Stimulated activated CD4-positive, alpha-beta T cell treated with anti-CD3 and anti-CD28 coated beads, Interleukin-15, amount 100 ng/mL, for 1 hour (primary cell): ENCODE measurements at places on chromosomes 6 and 20.

DNA sequence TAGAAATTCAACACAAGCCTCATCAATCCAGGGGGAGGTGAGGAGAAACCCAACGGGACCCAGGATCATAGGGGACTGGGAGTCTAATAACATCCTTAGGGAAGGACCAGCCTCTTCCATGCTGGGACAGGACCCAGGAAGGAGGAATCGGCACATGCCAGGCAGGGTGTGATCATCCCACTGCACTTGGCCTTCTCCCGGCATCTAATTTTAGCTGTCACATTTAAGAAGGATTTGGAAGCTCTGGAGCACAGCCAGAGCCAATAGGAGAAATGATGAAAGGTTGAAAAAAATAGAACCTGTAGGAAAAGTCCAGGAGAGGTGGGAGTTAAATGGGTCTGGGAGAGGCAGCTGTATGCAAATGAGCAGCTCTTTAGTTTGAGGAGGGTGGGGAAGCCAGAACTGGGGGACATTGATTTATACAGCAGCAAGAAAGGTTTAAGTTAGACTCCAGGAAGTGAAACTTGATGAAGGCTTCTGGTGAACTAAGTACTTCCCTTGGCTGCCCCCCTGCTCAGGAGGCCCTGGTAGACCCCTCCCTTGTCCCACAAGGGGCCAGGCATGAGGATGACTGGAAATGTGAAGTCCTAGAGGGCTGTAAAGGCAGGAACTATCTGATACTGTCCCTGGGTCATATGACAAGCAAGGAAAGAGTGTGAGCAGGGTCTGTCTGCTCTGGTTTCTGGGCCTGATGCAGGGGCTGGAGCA, 260.3 kb downstream of the LRFN2 start:
- no peak for DNase-seq

DNA sequence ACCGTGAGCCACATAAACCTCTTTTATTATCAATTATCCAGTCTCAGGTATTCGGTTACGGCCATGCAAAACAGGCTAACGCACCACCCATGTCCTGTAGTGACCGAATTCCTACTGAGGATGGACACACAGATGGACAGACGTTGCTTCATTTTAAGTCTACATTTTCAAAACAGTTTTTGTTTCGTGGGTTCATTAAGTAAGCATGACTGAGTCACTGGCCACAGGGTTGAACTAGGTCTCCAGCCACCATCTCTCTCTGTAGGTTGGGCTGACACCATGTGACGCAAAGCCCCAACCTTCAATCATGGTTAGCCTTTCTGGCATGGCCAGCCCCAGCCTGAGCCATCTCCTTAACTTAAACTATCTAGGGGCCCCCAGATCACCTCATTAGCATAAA, 110.0 kb upstream of the SLC22A23 start:
- DNase-seq, result no peak

DNA sequence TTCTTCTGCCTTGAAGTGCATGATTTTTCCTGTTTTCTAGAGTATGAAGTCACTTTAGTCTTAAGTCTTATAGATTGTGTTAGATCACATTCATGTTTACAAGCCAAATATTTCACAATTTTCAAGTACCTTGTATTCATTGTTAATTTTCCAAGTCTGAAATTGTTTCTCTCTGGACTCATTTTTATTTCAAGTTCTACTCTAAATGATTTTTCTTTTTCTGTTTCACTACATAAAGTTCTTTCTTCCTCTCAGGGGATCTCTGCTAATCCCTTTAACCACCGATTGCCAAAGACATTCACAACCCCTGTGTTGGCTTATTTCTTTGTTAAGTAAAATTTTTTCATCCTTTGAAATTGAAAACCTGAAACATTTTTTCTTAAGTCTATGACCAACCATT, 805.7 kb downstream of the KIF16B start:
- no peak for DNase-seq

GRCh38 chr6:45813943-45814342, 201.7 kb downstream of the CLIC5 start:
- DNase-seq, result no peak

DNA sequence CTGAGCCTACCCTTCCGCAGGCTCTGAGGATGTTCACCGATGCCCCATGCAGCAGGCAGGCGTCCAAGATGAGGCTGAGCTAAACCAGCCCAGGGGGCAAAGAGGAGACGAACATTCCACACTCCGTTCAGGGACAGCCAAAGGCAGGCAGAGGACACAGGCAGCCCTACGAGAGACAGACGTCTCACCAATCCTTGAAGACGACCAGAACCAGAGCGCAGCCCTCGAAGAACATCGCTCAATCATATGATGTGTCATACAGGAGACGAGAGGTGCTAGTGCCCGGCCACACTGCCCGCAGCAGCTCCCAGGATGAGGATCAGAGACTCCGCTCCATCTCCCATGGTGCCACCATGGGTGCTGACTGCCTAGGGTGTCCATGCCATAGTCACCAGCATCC, 35.6 kb upstream of the TMEM181 start:
- no peak for DNase-seq

DNA sequence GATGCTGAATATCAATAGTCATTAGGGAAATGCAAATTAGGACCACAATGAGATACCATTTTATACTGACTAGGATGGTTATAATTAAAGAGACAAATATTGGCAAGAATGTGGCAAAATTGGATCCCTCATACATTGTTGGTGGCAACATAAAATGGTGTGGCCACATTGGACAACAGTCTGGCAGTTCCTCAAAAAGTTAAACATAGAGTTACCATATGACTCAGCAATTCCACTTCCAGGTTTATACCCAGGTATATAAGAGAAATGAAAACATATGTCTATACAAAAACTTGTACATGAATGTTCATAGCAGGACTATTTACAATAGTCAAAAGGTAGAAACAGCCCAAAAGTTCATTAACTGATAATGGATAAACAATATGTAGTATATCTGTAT, 2.0 kb upstream of the CRIP3 start:
- DNase-seq, result no peak

DNA sequence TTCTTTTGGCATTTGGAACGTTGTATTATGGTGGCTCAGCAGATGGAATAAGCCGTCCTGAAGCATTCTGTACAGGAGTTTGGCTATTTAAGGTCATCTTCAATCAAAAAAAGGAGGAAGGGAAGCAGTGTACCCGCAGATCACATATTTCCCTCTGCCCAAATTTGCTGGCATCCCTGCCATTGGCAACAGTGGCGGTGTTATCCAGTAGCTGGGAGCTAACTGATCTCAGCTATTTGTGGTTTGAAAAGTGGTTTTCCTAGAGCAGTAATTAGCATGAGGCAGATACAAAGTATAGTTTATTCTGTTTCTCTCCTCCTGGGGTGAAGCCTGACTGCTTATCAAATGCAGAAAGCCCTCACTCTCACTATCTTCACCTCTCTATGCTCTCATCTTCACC, 576.8 kb downstream of the QKI start:
- no peak for DNase-seq

DNA sequence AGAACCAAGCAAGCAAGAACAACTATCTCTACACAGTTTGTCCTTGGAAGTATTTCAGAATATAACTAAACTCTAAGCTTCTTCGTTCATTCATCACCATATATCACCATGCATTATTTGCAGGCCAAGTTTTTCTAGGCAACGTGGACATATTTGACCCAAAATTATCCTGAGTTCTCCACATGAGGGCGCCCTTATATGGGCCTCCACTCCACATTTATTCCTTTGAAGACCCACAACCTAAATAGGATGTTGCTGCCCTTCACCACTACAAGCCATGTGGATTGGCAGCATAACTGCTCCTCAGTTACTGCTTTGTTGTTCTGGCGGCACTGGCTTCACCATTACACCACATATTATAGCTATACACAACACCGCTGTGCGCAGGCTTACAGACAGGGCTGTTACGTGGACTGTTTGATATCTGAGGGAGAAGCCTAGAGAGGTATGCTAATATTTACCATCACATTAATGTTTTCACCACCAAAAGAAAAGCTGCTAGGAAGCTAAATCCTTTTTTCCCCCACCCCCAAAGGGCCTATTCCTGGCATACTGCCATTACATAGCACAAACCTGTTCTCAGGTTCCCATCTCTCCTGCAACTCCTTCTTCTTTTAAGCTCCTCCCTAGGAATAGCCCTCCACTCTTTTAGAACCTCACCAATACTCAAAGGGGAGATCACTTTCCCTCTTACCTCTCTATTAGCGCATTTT, 411.7 kb downstream of the C6orf118 start:
- DNase-seq, result no peak

GRCh38 chr6:47083586-47084047, 41.5 kb upstream of the ADGRF1 start:
- no peak for DNase-seq

DNA sequence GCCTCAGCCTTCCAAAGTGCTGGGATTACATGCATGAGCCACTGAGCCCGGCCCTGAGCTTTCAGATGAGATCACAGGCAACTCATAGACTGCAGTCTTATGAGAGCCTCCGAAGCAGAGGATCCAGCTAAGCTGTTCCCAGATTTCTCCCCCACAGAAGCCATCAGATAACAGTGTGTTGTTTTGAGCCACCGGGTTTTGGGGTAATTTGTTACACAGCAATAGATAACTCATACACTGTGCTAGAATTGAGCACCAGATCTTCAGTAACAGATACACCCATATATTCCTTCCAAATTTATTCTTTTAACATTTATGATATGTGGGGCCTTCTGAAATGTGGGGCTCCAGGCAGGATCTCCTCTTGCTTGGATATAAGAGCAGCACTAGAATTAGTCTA, 19.0 kb upstream of the ZBTB22 start:
- no peak for DNase-seq

DNA sequence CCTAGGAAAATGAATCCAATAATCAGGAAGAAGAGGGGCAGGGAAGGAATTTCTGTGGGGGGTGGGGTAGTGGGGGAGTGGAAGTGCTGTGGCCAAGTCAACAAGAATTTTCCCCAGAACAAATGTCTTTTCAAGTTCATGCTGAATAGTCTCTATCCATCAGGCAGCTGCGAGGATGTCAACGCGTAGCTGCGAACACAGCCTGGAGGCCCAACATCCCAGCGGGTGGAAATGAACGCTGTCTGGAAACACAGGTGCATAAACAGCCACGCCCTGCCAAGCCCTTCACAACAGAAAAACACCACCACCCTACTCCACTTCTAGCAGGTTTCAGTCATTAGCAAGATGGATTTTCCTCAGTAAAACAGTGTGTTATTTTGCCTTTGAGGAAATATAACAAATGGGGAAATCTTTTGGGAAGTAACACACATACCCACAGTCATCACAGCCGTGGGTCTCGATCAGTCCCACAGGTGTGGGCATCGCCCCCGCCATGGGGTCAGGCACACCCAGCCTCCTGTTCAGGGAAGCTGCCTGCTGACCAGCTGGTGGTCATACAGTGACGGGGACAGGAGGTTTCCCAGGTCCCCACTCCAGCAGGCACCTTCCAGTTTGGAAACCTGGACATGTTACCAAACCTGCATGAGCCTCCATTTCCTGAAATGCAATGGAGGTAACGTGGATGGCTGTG, 112.1 kb upstream of the THBS2 start:
- DNase-seq, result no peak

GRCh38 chr6:104959026-104959858, 2.3 kb downstream of the LIN28B start:
- DNase-seq, result no peak

GRCh38 chr6:4751823-4752464, 24.3 kb upstream of the CDYL start:
- DNase-seq, result no peak

GRCh38 chr20:62119591-62120364, 2.5 kb upstream of the LSM14B start:
- DNase-seq, result no peak

- DNase-seq, result no peak
Measured at GRCh38 chr6:11919771-11920440, 92.2 kb upstream of the HIVEP1 start.

DNA sequence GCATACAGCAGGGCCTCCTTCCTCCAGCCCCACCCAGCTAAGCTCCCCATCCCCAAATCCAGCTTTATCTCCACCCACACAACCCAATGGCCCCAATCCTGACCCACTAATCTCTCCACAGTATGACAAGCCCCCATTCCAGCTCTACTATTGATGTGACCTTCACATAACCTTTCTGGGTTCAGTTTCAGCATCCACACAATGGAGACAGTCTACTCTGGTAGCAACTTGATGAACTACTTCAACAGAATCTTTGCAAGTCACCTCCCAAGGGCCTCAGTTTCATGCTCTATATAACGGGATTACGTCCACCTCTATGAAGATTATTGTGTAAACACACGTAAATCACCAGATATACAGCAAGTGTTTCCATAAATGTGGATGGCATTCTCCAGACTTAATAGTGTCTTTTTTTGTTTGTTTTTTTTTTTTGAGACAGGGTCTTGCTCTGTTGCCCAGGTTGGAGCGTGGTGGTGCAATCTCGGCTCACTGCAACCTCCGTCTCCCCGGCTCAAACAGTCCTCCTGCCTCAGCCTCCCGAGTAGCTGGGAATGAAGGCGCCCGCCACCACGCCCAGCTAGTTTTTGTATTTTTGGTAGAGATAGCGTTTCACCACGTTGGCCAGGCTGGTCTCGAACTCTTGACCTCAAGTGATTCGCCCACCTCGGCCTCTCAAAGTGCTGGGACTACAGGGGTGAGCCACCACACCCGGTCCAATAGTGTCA, 1.4 kb downstream of the AHCY start:
- DNase-seq, result no peak

DNA sequence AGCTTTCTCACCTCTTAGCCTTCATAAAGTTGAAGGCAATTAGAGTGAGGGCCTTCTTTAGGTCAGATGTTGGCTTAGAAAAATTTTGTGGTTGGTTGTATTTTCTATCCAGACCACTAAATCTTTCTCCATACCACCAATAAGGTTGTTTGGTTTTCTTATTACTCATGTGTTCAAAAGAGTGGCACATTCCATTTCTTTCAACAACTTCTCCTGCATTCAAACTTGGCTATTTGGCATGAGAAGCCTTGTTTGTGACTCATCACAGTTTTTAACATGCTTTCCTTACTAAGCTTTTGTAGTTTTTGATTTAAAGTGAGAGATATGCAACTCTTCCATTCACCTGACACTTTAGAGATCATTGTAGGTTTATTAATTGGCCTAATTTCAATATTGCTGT, 949.6 kb downstream of the TBC1D32 start:
- DNase-seq, result no peak

DNA sequence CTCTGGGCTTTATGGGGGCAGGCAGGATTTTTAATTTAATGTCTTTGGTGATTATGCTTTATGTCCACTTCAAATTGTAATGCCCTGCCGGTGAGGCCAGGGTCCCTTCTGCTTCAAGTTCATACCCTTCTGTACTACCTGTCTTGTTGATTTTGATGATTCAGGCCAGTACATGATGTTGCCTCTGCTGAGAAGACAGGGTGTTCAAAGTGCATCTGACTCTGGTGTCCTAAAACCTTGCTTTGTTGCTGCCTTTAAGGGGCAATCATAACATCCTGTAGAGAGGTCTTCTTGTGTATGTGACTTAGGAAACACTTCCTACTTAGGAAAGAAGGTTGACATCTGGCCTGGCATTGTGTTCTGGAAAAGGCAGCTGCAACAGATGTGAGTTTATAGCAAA, 113.2 kb downstream of the TMEM170B start:
- DNase-seq, result no peak
